CD4-positive, alpha-beta T cell treated with Interleukin-17A for 1 hour (primary cell): ENCODE measurements at places on chromosomes 5 and 9.

DNA sequence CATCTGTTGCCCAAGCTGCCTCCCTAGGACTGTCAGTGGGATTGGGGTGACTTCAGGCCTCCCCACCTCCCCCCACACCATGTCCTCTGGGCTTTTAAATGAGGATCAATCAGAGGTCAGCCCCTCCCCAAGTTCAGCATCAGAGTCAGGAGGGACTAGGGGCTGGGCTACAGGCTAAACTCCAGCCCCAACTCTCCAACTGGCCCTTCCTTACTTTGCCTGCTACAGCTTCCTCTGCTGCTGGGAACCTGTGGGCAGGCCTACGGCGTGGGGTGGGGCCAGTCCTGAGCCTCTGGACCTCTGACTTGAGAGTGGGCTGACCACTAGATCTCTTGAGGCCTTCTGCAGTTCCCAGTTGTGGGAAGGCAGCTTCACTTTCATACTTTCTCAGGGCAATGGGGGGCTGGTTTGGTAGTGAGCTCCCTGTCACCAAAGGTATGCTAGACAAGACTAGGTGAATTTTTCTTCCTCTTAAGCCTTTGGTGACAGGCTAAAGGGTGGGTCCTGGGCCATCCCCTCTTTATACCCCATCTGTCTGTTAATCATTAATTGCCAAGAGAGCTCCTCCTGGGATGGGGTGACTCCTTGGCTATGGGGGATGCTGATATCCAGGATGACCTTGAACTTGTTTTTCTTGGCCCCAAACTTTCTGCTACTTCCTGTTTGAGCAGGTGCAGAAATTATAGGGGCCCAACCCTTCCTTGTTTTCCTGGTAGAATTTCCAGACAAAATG is 10.8 kb upstream of the DAB2IP start:
- DNase-seq = no peak

- no peak for DNase-seq
Measured at GRCh38 chr5:142197098-142197497, 88.5 kb downstream of the NDFIP1 start.

GRCh38 chr5:180636403-180637075 is 12.9 kb downstream of the FLT4 start:
- DNase-seq = no peak

DNA sequence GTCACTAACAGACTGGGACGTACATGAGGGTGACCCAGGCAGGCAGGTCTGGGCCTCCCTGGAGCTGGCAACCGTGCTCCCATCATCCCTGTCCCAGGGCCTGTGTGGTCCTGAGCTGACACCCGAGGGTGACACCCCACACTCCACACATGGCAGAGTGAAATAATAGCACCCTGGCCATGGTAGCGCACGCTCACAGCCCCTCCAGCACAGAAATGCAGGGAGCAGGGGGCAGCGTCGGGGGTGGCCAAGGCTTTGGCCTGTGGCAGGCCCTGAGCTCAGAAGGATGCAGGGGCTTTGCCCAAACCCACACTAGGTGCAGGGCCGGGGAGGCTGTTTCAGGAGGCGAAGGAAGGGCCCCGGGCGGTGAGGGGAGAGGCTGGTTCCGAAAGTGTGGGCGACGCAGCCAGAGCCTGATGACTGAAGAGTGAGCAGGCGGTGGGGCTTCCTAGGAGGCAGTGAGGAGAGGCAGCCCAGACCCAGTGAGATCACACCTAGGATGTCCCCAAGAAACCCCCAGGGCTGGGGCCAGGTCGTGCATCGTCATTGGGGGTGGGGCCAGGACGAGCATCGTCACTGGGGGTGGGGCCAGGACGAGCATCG is 12.9 kb downstream of the OR2V2 start:
- peak; percentile 89 for DNase-seq

DNA sequence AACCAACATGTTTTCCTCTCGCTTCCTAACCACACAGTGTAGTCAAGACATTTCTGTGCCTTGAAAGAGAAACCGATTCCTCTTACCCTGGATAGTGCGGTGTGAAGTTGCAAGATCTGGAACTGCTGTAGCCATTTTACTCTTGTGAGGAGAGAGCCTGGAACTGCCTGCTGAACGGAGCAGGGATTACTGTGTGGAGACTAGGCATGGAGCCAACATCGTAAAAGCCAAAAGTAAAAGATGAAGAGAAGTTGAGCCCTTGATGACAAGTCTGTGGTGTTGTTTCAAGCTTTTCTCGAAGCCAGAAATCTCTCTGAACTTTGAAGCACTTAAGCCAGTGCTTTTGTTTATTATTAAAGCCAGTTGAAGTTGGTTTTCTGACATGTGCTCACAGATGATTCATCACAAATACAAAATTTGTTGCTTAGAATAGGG is 110.1 kb upstream of the GRIN3A start:
- no peak for DNase-seq

DNA sequence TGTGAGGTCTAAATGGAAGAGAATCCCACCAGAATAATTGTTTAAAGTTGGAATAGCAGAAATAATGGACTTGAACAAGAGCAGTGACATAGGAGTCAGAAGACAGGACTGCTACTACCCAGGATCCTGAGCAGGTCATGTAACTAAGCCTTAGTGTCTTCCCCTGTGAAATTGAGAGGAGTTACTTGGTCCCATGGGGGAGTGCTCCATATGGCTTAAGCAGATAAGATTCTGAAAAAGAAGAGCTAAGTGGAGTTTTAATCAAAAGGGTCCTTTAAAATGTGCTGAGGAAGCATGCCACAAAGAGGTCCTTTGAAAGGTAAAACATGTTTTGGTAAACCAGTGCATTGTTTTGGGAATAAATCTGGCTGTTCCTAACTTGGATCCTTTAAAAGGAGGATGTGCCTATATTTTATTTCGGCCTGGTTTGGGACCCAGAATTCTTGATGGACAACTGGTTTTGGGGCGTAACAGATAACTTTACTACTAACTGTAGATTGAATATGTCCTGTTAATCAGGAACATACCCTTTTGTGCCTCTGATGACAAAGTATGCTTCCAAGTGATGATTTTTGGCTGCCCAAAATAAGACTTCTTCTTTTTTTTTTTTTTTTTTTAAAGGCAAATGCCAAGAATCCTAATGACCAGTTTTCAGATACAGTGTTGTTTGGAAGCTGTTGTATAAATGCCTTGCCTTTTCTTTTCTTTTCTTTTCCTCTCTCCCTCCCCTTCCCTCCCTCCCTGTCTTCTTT is 5.7 kb downstream of the RCL1 start:
- DNase-seq = no peak

DNA sequence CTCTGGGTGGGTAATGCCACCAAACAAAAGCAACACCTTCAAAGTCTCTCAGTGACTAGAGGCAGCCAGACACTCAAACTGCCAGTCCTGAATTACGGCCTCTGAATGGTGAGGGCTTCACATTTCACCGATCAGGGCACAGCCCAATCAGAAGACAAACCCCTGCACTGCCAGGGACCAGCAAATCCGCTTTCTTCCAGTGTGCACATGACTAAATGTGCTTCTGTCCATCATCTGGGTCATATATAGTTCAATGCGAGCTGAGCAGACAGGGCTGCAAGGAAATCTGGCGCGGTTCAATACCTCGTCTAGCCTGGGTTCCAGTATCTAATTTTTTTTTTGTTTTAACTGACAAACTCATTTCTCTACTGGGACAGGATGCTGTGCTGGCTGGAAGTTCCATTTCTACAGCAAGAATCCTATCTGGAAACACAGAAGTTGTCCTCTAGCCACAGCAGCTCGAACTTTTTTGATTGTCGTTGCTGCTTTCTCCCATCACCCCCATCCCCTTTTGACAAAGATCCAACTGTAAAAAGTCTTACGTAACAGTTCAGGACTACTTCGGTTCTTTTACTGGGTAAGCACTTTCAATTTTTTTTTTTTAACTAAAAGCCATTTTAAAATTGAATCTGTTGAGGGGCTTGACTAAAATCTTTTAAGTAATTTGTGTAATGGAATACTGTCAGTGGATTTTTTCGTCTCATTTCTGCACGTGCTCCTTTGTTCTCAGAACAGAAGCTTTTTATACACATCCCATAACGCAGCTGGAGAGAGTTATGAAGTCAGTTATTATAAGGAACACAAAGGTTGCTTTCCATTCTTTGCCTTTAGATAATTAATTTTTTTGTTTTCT is 112.7 kb downstream of the NR6A1 start:
- peak; percentile 63 for DNase-seq

GRCh38 chr5:127683008-127683407 is 20.2 kb upstream of the CCDC192 start:
- no peak for DNase-seq

GRCh38 chr5:122778157-122778556 is 3.3 kb downstream of the SNX2 start:
- DNase-seq = no peak

- no peak for DNase-seq
Measured at GRCh38 chr5:92588876-92589275, 992.1 kb downstream of the NR2F1-AS1 start.

DNA sequence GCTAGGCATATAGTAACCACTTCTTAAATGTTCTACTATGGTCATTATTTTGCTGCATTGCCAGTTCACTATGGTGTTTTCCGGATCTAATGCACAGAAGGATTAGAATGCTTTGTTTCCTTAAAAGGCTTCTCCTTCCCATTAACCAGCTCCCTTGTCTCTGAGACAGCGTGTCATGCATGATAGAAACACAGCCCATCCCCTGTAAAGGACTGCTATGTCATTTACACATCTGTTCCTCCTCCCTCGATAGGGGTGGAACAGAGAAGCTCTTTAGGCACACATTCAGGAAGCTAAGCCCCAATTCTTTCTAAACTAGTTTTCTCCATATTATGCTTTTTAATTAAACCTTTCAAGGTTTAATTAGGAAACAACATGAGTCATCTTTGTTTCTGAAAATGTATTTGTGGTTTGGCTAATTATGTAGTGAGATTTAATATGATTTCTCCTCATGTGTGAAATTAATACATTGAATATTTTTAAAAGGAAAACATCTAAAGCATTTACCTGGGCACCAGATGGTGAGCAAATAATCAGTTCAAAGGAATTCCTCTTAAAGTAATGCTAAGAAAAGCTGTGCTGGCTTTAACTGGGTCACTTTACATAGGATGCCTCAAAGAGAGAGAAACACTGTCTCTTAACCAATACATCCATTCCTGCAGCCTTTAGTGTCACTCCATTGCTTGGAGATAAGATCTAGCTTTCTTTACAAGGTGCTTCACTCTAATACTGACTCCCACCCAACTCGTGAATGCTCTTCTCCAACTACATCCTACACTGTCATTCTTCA is 133.3 kb upstream of the PPP1R2B start:
- no peak for DNase-seq

- no peak for DNase-seq
Measured at GRCh38 chr5:101431201-101431600, 528.1 kb upstream of the ST8SIA4 start.

- DNase-seq = no peak
Measured at GRCh38 chr9:34994260-34994899, 4.8 kb downstream of the DNAJB5 start.

DNA sequence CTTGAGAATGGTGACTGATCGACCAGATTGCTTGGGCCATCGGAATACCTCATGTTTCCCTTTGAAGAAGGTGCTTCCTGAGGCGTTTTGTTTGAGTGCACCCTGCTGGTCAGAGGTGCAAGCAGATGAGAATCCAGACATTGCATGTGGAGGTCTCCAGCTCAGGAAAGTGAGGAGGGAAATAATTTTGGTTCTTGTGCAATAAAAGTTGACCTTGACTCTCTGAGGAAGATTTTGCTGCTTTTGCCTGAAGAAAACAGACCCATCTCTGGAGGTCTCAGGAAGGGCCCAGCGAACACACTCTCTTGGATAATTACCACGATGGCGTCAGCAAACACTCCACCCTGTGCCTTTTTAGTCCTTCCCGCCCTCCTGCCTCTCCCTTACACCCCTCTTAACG is 69.7 kb downstream of the GRAMD2B start:
- peak; percentile 15 for DNase-seq

DNA sequence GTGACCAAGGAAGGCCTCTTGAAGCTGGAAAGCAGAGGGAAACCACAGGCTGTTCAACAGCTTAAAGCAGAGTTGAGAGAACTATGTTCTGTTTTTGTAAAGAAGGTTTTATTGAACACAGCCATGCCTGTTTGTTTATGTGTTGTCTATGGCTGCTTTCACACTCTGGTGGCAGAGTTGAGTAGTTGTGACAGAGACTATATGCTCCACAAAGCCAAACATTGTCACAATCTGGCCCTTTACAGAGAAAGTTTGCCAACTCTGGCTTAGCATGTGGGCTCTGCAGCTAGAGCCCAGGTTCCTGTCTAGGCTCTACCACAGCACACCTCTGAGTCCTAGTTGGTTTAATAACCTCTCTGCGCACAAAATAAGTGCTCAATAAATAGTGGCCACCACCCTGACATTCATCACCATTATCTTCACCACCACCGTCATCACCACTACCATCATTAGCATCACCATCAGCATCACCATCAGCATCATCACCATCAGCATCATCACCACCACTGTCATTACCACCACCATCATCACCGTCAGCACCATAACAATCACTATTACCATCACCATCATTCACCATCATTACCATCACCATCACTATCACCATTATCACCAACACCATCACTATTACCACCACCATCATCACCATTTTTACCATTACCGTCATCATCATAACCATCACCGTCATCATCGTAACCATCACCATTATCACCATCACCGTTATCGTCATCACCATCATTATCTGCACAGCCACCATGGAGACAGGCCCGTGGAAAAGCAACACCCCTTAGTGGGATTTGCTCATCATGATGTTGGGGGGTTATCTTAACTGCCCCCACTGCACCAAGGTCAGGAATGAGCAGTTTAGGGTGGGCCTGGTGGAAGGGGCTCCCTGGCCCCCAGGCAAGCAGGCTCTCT is 18.3 kb downstream of the AKNA start:
- peak; percentile 63 for DNase-seq
